H7 (cell line): ENCODE measurements at places on chromosomes 7 and 10. TPM values are rescaled to one million over a fixed set of nuclear protein-coding genes. Genes with fewer than 3 reads are reported as not detected.

Gene PRXL2A
- 35.0 and 36.1 TPM in 2 replicates for total RNA-seq

Gene FAM131B
- 11.9 and 16.9 TPM in 2 replicates for total RNA-seq

Gene TLL2
- total RNA-seq: 2.5 and 5.0 TPM in 2 replicates

Gene TSPAN13
- total RNA-seq: 17.7 and 23.1 TPM in 2 replicates

Gene PNLIPRP1
- not detected in 2 replicates for total RNA-seq

Gene MMP21
- total RNA-seq: not detected in 2 replicates

Gene SPDYE9
- total RNA-seq: not detected in 2 replicates

Gene ANXA8
- total RNA-seq: 0.15 TPM in 1 of 2 replicates, not detected in the other

Gene FOXP2
- 0.22 and 0.28 TPM in 2 replicates for total RNA-seq

Gene NANOS1
- 2.4 and 7.8 TPM in 2 replicates for total RNA-seq

Gene FAM25G
- total RNA-seq: not detected in 2 replicates

Gene ETV1
- total RNA-seq: 45.3 and 45.6 TPM in 2 replicates

Gene SNX10
- 16.2 and 17.6 TPM in 2 replicates for total RNA-seq

GRCh38 chr10:104368381-104368780 lies 14.7 kb downstream of the CFAP58 start:
- no peak for DNase-seq

DNA sequence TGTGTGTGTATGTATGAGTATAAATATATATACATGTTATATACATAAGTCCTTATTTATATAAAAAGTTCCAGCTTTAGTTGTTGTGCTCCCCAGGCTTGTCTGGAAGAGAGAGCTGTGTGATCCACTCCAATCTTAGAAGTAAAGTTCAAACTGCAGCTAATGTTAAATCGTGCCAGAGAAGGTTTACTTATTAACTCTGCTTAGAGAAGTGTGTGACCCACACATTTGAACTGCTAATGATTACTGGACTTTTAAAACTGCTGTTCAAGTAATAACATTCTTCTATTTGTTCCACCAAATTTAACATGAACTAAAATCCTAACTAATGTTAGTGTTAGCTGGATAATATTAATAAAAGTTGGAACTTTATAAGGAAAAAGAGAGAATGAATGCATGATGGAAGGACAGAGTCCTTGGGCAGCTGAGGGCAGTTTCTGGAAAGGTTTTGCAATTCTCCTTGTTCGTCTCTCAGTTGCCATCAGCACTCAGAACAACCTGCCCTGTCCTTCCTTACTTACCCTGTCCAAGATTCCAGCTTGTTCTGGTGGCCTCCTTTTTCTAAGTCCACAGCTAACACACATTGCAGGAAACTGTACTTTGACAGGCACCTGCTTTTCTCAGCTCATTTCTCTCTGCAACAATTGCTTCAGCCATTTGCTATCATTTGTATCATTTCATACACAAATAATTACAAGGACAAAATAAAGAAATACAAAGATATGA lies 162.6 kb downstream of the FAM107B start:
- DNase-seq: no peak

- DNase-seq: no peak
Observed at GRCh38 chr7:91408388-91409154, 144.3 kb downstream of the FZD1 start.

- DNase-seq: peak; percentile 8
Observed at GRCh38 chr7:108016841-108017775, 14.1 kb upstream of the LAMB1 start.

DNA sequence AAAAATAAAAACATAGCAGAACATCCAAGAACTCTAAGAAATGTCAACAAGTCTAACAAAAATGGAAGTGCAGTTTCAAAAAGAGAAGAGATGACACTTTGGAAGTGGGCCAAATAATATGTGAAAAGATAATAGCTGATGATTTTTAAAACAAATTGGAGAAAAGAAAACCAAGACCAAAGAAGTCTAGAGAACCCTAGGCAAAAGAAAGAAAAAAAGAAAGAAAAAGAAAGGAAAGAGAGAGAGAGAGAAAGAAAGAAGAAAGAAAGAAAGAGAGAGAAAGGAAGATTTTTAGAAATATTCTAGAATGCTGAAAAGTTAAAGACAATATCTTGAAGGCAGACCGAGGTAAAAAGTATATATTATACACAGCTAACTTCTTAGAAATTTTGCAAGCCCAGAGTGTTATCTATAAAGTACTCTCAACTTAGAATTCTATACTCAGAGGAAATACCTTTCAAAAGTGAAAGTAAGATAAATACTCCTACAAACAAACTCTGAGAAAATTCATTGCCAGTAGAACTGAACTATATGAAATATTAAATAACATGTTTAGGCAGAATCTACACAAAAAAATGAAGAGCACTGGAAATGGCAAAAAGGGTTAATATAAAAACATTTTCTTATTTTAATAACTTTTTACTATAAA lies 138.7 kb upstream of the SMIM30 start:
- DNase-seq: no peak

GRCh38 chr10:108167766-108168165 lies 1003.3 kb upstream of the SORCS1 start:
- DNase-seq: no peak

DNA sequence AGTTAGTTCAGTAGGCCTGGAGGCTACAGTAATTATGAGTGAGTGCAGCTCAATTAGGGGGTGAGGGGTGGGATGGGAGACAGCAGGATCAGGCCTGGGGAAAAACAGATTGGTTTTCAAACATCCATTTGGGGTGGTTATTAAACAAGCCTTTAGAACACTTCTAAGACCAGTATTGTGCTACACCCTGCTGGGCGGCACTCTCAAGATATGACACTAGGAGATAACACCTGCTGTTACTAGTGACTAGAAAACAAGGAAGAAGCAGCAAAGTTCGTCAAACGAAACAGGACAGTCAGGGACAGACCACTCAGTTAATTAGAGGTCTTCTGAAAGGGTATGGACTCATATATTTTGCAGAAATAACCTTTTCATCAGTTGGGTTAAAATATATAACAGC lies 353.6 kb downstream of the PTEN start:
- no peak for DNase-seq

GRCh38 chr7:129949292-129950133 lies 3.2 kb downstream of the UBE2H start:
- DNase-seq: peak; percentile 49

- peak; percentile 93 for DNase-seq
Observed at GRCh38 chr10:101830322-101831168, 12.3 kb upstream of the OGA start.

GRCh38 chr10:4131407-4132215 lies 346.6 kb upstream of the KLF6 start:
- DNase-seq: no peak

DNA sequence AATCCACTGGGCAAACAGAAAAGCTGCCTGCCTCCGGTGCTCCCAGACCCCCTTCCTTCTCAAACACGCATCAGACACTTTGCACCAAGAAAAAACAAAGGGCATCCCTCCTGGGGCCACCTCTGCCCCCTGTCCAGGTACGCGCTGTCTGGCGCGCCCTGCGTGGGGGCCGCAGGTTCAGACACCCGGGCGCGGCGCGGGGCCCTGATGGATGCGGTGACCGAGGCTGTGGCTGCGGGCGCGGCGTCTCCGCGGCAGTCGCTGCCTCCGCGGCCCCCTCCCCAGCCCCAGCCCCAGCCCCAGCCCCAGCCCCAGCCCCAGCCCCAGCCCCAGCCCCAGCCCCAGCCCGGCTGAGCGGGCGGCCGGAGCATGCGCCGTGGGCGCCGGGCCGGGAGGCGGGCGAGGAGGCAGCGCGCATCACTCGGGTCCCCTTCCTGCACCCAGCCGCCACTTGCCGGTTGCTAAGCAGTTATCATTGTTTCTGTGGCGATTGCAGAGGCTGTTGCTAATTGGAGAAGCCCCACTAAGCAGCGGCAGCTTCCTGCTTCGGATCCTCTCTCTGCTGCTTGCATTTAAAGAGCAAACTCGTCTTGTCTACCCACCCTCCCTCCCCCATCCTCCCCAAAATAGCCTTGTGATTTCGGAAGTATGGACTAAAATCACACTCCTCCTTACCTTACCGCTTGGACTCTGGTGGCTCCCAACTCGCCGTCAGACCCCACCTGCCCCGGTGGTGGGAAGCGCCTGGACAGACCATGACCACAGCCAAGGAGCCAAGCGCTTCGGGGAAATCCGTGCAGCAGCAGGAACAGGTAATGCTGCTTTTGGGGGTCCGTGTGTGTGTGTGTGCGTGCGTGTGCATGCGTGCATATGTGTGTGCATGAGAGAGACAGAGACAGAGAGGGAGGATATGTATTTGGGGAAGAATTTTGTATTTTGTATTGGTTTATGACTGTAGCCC lies 252.8 kb downstream of the DPP6 start:
- peak; percentile 94 for DNase-seq

GRCh38 chr7:30225863-30226613 lies 58.4 kb upstream of the ZNRF2 start:
- DNase-seq: no peak

- no peak for DNase-seq
Observed at GRCh38 chr7:29090151-29090805, 56.1 kb downstream of the CPVL start.

DNA sequence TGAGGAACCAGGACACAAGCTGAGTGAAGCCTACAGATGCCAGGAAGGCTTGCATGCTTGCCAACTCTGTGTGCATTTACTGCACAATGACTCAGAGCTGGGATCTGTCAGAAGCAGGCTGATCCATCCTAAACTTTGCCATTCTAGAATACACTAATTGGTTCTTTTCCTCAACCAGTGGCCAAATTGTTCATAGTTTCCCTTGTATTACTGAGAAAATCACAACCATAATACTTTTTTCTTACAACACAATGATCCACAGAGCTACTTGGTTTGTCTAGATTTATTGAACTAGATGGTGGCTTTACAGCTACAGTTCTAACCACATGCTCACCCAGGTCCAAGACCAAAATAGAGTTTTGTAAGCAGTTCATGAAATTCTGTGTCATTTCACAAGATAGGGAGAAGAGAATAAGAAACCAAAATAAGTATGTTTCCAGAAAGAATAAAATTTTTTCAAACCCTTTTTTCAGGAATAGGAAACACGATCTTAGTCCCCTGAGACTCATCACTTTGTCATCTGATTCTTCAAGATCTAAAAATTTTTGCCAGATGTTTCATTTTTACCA lies 21.0 kb upstream of the LRRC17 start:
- DNase-seq: no peak

- DNase-seq: no peak
Observed at GRCh38 chr7:143953421-143953820, 1.2 kb upstream of the OR2F1 start.

GRCh38 chr10:76082232-76082631 lies 650.8 kb downstream of the LRMDA start:
- DNase-seq: no peak

DNA sequence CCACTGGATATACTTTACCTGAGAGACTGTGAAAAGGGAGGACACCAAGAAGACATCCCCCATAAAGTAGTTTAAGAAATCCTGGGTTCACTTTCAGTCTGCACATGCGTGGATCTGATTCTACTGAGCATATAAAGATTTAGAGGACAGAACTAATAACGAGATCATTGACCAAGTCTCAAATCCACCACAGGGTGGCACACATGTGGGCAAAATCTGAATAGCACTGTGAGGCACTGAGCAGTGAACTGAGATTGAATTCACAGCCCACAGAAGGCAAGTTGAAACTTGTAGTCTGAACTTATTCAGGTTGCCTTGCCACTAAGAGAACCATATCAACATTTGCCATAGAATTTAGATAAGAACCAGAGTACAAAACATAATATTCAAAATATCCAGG lies 818.6 kb downstream of the GRID1 start:
- peak; percentile 2 for DNase-seq

- no peak for DNase-seq
Observed at GRCh38 chr10:122173337-122173736, 97.8 kb upstream of the BTBD16 start.

DNA sequence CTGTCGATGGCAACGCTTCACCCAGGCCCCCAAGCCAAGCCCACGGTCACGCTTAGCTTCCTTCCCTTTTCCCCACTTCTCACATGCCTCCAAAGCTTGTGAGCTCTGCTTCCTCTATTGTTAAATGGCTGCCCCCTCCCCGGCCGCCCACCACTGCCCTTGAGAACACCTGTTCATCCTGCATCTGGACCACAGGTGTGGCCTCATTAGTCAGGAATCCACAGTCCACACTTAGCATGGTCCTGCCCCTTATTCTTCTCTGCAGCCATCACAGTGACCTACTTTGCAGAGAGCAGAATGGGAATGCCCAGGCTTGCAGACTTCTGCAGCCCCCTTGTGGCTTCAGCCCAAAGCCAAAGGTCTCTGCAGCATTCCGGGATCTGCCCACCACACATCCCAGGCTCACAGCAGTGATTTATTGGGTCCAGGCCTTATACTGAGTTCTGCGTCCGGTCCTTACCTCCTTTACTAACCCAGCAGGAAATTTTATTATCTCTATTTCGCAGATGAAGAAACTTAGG lies 66.9 kb downstream of the PTPRE start:
- DNase-seq: peak; percentile 72

DNA sequence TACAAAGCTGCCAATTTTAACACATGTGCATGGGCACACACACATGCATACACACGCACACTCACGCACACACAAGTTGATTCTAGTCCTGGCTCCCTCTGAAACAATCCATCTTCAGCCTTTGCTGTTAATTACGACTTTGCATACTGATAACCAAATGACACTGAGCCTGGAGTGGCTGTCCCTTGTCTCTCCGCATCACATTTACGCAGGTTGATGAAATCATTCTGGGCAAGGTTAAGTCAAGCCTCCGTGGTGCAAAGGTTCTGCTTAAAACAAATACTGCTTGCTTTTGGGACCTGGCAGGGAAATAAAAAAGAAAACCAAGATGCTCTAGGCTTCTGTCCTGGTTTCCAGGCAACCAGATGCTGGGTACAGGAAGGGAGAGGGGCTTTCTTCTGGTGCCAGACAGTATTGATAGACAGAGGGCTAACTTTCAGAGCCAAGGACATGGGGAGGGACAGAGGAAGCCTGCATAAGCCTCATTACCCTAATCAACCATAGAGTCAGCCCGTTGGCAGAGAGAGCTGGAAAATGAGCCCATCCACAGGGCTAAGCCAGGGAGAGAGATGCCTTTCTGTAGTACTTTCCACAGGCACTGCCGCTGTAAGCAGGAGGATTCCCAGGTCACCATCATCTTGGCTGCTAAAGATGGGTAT lies 233.0 kb downstream of the WDR11 start:
- no peak for DNase-seq

GRCh38 chr7:70654979-70655378 lies 477.0 kb upstream of the GALNT17 start:
- DNase-seq: no peak

GRCh38 chr10:80464557-80465450 lies 10.7 kb downstream of the TSPAN14 start:
- peak; percentile 90 for DNase-seq

DNA sequence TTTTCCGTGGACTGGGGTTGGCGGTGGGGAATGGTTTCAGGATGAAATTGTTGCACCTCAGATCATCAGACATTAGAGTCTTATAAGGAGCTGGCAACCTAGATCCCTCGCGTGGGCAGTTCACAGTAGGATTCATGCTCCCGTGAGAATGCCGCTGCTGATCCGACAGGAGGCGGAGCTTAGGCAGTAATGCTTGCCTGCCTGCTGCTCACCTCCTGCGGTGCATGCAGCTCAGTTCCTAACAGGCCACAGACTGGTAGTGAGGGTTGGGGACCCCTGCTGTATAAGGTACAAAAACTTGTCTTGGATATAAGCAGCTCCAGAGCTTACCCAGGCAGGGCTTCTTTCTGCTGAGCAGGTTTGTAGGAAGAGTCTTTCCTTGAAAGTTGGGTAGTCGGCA lies 53.9 kb downstream of the SHH start:
- DNase-seq: peak; percentile 59
